Nucleus accumbens (tissue), 56 donors: ENCODE measurements at places on chromosomes 13 and 19.

- peak; percentile 24 for DNase-seq
Observed at GRCh38 chr13:97629601-97630272, 195.8 kb downstream of the RAP2A start.

GRCh38 chr13:25171517-25172302, at the start of gene AMER2:
AMER2 (minus strand) TSS chr13:25172288; CDS start chr13:25171619, 669 bp downstream.
- DNase-seq, result peak; percentile 92

- DNase-seq, result no peak
Observed at GRCh38 chr19:40718774-40719391, 2.0 kb downstream of the ITPKC start.

DNA sequence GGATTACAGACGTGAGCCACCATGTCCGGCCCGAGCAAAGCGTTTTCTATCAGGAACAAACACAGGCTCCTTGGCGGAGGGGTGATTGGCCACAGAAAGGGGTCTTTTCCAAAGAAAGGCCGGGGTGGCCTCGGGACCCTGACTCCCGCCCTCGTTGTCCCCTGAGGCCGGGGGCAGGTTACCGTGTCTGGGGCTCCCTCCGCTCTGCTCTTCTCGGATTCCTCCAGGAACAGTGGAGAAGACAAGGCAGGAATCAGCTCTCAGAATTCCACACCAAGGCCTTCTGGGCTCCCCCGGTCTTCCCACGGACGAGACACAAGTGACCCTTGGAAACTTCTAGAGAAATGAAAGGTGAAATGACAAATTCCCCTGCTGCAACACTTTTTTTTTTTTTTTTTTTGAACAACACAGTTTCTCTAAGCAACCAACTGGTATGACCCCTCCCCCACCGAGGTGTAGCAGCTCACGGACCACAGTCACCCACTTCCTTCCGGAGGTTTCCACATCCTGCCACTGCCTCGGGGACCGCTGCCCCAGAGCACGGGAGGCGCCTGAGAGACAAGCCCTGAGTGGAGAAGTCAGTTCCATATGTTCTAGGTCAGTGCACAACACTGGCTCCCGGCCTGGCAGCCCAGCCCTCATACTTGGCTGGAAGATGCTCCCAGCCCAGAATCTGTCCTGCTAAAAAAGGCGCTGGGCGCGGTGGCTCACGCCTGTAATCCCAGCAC, 11.0 kb downstream of the MOB3A start:
- DNase-seq, result no peak

DNA sequence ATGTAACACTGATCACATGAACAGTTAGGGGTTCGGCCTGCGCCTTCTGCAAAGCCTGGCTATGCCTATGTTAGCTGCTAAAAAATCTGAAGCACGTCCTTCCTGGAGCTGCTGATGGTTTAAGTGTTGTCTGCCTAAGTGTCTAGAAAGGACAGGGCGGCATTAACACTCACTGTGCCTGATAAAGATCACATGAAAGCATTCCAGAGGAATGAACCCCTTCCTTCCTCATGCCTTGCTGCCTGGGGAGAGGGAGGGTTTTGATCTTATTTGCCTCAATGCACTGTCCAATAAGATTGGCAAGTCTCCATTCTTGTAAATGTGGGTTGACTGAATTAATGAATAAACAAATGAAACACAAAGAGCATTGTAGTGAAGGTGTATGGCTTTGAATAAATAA, 5.2 kb downstream of the DOCK9 start:
- no peak for DNase-seq

DNA sequence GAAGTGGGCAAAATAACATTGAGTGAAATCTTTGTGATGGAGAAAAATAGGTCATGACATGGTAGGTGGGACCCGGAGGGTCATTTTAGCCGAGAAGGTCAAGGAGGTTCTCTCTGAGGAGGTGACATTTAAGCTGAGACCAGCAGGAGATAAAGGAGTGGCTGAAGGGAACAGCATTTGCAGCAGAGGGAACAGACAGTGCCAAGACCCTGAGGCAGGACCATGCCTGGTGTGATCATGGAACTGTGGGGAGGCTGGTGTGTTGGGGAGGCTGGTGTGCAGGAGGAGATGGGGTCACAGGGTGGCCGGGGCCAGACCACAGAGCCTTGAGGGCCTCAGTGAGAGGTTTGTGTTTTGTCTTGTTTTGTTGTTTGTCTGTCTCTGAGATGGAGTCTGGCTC, 59.4 kb upstream of the KLF2 start:
- DNase-seq, result no peak

GRCh38 chr19:50896591-50897190, 14.5 kb downstream of the KLK4 start:
- no peak for DNase-seq

DNA sequence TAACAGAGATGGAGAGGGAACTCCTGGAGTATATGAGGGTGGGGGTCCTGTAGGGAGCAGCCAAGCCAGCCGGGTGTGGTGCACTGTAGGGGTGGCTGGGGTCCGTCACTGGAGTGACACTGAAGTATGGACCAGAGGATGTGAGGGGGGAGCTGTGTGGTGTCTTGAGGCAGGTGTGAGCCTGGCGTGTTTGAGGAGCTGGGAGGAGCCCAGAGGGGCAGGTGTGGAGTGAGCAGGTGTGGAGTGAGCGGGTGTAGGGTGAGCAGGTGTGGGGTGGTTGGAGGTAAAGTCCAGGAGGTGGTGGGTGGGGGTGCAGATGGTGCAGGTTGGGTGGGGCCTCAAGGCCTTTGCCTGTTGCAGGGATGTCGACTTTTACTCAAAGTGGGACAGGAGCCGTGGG, 5.9 kb downstream of the B3GNT8 start:
- DNase-seq, result no peak

DNA sequence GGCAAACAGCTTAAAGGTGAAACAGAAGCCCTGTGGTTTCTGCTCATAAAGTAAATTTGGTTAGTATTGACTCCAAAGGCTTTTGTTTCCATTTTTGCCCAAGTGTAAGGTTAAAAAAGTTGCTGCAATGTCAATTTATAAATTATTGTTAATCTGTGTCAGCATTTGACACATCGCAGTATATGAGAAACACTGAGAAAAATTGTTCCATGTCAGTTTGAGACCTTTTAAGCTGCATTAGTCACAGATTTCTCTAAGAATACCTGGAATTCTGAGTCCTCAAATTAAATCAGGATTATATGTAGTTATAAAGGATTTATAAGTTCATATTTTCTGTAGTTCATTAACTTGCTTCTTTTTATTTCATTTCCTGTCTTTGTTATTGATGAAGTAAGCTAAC, 78.8 kb downstream of the FGF14 start:
- DNase-seq, result no peak

- no peak for DNase-seq
Observed at GRCh38 chr13:101492251-101492910, 39.9 kb downstream of the ITGBL1 start.

GRCh38 chr19:39380521-39381502, 10.1 kb downstream of the PAF1 start:
- no peak for DNase-seq

DNA sequence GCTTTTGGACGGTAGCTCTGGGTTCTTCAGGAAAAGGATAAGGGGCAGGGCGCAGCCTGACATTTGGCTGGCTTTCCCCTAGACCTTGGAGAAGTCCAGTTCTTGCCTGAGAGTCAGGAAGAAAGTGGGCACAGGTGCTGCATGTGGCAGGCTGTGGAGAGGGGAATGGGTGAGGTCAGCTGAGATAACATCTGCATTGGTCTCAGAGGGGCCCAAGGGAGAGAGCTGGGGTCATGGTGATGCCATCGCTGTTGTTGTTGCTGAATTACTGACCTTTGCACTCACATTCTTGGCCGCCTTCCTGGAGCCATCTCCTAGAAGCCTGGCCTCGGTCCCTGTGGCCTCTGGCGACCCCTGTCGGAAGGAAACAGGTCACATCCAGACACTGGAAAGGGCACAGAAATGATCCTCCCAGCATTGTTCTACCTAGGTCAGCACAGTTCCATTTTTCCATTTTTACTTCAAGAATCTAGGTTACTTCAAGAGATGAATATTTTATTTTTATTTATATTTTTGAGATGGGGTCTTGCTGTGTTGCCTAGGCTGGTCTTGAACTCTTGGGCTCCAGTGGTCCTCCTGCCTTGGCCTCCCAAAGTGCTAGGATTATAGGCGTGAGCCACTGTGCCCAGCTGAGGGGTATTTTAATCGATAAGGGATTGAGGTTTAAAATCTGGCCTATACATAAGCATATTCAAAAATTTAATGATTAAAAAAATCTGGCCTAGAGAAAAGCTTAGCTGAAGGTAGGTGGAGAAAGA, 6.5 kb upstream of the LIPE start:
- peak; percentile 50 for DNase-seq

- DNase-seq, result no peak
Observed at GRCh38 chr19:16814526-16815100, 14.6 kb upstream of the SIN3B start.

GRCh38 chr19:3591876-3592613, 6.8 kb downstream of the GIPC3 start:
- no peak for DNase-seq

GRCh38 chr13:80086304-80086721, 254.6 kb downstream of the SPRY2 start:
- DNase-seq, result no peak

DNA sequence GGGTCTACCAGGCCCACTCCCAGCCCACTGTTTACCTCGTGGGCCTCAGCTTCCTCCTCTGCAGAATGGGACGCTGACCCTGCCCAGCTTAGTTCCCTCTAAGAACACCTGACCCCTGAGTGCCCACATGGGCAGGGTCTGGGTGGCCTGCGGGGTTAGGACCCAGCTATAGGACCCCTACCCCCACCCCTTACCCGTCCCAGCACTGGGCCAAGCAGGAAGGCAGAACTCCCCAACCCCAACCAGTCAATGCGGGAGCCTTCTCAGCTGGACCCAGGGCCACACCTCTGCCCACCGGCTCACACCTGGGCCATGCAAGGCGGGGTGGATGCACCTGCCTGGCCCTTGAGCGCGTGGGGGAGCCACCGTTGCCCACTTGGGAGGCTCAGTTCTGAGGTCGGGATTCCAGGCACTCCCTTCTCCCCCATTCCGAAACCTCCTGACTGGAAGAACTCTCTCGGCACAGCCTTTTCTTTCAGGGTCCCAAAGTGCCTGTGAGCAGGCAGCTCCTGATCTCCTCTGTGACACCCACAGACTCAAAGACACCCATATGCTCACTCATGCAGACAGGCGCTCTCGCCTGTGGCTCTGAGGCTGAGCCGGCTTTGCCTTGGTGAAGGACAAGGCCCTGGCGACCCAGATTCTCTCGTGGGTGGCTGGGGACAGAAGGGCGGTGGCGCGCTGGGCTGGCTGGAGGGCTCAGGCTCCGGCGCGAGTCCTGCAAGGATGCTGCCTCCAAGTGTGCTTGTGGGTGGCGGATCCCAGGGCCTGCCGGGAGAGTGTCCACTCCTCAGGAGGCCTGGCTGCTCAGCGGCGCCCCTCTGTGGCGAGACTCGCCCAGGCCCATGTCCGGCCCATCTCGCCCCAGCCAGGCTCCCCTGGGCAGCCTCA, 27.9 kb upstream of the PARP4 start:
- no peak for DNase-seq

- no peak for DNase-seq
Observed at GRCh38 chr13:81382246-81382645, 1041.3 kb upstream of the SPRY2 start.

- no peak for DNase-seq
Observed at GRCh38 chr19:52335768-52336116, 301 bp upstream of the ZNF610 start.

GRCh38 chr13:98997738-98998641, 20.1 kb upstream of the DOCK9 start:
- no peak for DNase-seq

DNA sequence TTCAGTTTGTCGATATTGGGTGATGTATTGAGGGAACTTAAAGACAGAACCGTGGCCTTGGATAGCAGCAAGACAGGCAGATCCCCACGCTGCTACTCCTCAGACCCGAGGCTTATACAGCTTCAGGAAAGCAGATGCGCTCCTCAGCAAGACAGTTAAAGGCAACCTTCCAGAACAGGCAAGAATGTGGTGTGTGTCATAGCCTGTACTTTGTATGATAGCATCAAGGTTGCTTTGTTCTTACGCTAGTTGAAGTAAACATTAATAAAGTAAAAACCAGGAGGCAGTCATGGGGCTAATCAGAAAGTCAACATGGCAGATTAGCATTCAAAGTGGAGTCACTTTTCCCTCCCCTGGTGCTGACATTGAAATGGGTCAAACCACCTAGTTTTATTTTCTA, 473.2 kb downstream of the DCT start:
- DNase-seq, result no peak

DNA sequence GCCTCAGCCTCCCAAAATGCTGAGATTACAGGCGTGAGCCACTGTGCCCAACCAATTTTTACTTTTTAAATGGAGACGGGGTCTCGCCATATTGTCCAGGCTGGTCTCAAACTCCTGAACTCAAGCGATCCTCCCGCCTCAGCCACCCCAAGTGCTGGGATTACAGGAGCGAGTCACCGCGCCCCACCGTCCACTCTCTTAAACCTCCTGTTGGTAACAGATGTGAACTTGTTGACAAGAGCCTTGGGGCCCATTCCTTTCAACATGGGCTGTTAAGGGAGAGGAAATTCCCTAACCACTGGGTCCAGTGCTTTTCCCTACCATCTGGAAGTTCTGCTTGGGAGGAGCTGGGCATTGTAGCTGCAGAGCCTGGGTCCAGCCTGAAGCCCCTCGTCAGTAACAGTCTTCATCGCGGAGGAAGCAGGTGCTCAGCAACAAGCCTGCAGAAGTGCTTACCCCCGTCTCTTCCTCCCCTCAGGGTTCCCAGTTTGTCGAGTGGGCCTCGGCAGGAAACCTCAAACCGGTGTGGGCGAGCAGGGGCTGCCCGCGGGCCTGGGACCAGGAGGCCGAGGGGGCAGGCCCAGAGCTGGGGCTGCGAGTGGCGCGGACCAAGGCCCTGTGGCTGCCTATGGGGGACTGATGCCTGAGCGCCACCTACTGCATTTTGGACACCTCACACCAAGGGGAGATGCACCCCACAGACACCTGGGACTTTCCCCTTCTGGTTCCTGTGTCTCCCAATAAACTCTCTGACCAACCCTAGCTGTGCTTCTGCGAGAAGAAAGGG, 4.0 kb upstream of the FLT3LG start:
- DNase-seq, result no peak

GRCh38 chr19:38974624-38975213, 823 bp downstream of the FBXO17 start:
- no peak for DNase-seq

DNA sequence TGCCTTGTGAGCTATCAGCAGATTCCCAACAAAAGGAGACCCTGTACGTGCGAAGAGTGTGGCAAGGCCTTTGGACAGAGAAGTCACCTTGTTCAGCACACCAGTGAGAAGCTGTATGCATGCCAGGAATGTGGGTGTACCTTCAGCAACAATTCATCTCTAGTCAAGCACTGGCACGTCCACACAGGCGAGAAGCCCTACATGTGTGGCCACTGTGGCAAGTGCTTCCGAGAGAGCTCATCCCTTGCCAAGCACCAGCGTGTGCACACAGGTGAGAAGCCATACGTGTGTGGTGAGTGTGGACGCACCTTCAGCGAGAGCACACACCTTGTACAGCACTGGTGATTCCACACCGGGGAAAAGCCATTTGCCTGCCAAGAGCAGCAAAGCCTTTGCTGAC, 7.6 kb upstream of the ZSCAN22 start:
- DNase-seq, result no peak

- no peak for DNase-seq
Observed at GRCh38 chr13:31014456-31014855, 82.0 kb downstream of the TEX26 start.

GRCh38 chr19:5122121-5122400, 153.1 kb downstream of the KDM4B start:
- DNase-seq, result no peak
